ENCODE measurements at places on chromosomes 3 and 15.

- DNase-seq: no peak
These were observed 27.1 kb downstream of the SPSB4 start for GRCh38 chr3:141078200-141078599.

DNA sequence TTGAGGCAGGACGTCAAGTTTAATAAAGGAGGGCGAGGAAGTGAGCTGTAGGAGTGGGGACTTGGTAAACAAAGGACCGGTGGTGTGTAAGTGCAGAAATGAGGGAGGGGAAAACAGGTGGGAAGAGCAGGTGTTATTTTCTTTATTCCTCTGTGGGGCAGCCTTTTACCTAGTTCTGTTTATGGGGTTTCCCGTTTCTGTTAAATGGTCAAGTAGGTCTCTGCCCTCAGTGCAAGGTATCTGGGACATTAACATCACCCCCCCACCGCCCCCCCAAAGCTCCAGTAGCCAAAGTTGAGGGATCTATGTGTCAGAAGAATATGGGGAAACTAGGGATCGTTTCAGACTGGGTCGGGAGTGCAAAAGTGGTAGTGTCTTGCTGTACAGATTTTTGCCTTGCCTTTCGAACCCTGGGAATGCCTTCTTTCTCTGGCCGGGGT, 893 bp downstream of the MGA start:
- DNase-seq: no peak

DNA sequence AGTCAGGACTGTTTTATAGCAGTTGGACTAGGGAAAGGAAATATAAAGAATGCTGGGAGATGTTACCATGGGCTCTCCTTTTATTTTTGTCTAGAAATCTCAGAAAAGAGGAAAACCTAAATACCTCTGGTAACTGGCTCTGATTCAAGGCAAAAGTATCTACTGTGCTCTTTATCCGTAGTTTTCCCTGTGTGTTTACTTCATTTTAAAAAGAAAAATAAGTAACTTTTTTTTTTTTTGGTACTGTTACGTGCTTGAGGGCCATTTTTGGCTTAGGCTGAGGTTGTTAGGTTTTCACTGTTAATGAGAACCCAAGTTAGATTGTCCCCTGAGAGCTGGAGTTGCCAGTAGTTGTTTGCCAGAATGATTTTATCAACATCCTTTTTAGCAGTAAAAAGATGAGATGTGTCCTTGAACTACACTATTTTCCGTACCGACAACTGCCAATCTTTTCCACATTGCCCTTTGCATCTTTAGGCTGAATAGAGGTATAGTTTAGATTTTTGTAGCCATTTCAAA, 35.8 kb downstream of the IQGAP1 start:
- DNase-seq: no peak

DNA sequence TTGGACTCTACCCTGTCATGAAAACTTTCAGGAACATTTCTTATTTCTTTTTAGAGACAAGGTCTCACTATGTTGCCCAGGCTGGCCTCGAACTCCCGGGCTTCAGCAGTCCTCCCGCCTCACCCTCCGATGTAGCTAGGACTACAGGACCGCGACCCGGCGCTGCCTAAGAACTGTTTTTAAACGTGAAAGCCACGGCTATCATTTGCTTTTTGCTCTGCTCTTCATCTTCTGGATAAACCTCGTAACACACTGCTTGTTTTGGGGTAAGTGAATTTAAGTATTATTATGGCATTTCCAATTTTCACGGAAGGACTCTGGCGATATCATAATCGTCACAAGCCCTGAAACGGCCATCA, 14.3 kb upstream of the CCNL1 start:
- no peak for DNase-seq

GRCh38 chr15:74787251-74788041, 5.6 kb downstream of the CSK start:
- DNase-seq: no peak

GRCh38 chr3:5271372-5271683, 83.8 kb downstream of the EDEM1 start:
- no peak for DNase-seq

GRCh38 chr3:141710888-141711616, 27.0 kb upstream of the RNF7 start:
- DNase-seq: no peak

Data from amniotic stem cell (primary cell).